Sciatic nerve (tissue), 2 donors: ENCODE measurements at places on chromosomes 12 and 14. TPM values are rescaled to one million over a fixed set of nuclear protein-coding genes. Genes with fewer than 3 reads are reported as not detected.
A peak's percentile ranks its signal among the peaks of the same experiment; 100 is the strongest.

KCNH3 gene
- 0.27 TPM for total RNA-seq

SPTLC2 gene
- total RNA-seq, result 65.1 TPM

NFE2 gene
- 7.7 TPM for total RNA-seq

KRT72 gene
- 0.18 TPM for total RNA-seq

TCL1A gene
- 0.67 TPM for total RNA-seq

ANO4 gene
- 1.7 TPM for total RNA-seq

GRCh38 chr12:5506821-5507231 is 74.9 kb downstream of the NTF3 start:
- no peak for DNase-seq

- DNase-seq, result no peak
Observed at GRCh38 chr12:97545804-97546203, 83.2 kb downstream of the RMST start.

- DNase-seq, result peak; percentile 82
Observed at GRCh38 chr12:12561371-12562015, 1.2 kb downstream of the DUSP16 start.

DNA sequence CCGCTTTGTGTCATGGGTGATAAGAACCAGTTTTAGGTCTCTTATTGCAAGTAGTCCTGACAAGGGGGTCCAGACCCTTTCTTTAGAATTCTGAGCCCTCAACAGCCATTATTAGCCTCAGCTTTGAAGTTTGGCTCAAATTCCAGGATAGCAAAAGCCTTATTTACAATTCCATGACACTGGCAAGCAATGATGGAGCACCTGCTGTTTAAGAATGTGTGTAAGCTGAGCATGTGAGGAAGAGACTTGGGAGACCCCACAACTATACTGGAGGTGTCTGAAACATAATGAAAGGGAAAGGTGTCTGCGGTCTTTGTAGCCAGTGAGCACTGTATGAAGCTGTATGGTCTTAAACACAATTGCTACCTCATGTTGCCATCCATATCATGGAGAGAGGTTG is 119.8 kb downstream of the TBX5 start:
- no peak for DNase-seq

DNA sequence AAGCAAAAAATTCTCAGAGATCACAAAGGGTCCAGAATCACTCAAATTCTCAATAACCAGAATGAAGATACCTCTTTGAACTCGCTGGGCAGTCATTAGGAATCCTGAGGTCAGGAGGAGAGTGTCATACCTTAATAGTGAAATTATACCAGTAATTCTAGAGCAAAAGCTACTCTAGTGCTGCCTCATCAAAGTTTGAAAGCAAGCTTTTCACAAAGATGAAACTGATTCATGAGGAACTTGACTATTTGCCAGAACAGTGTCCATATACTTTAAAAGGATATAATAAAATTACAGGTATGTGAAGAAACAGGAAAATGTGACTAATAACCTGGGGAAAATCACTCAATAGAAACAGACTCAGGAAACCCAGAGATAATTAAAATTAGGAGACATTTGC is 44.5 kb downstream of the EML5 start:
- no peak for DNase-seq

GRCh38 chr12:93857279-93857938 is 180.2 kb downstream of the CRADD start:
- DNase-seq, result no peak

GRCh38 chr12:124545508-124546418 is 21.6 kb downstream of the NCOR2 start:
- no peak for DNase-seq

- no peak for DNase-seq
Observed at GRCh38 chr14:54866588-54866987, 36.0 kb downstream of the GCH1 start.

GRCh38 chr12:97181571-97182265 is 274.7 kb downstream of the NEDD1 start:
- no peak for DNase-seq

- no peak for DNase-seq
Observed at GRCh38 chr12:64876388-64877071, 52.1 kb downstream of the TBC1D30 start.

- DNase-seq, result no peak
Observed at GRCh38 chr12:110668480-110669192, 20.3 kb downstream of the HVCN1 start.

DNA sequence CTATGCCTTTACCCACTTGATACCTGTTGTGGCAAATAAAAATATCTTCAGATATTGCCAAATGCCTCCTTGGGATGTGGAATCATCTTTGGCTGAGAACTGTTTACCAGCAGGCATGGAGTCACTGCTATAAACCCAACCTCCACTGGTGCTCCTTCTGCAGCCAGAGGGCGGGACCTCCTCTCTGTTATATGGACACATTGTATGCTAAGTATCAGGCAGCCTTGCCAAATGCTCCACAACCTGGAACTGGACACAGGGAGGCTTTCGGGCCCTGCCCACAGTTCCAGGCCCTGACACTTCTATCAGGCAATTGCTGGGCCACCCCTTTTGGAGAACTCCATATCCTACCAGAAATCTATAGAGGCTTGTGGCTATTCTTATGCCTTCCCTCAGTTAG is 201.0 kb downstream of the TMX1 start:
- DNase-seq, result no peak

DNA sequence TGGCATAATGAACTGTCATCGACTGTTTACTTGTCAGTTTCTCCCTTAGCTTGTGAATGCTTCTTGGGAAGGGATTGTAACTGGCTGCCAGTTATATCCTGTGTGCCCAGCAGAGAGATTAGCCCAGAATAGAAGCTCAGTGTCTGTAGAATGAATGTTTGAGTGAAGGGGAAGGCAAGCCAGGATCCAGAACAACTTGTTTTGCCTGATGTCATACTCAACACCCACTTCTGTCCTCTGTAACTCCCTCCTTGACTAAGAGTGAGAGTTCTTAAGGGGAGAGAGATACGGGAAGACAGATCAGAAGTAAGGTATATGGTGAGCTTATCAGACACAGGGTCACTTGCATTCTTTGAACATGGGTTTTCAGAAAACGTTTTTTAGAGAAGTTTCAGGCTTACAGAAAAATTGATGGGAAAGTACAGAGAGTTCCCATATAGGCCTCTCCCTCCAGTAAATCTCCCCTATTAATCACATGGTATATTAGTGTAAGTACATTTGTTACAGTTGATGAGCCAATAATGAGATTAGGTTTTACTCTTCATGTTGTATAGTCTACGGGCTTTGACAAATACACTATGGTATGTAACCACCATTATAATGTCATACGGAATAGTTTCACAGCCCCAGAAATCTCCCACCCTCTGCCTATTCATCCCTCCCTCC is 5.6 kb upstream of the SPPL3 start:
- DNase-seq, result no peak

DNA sequence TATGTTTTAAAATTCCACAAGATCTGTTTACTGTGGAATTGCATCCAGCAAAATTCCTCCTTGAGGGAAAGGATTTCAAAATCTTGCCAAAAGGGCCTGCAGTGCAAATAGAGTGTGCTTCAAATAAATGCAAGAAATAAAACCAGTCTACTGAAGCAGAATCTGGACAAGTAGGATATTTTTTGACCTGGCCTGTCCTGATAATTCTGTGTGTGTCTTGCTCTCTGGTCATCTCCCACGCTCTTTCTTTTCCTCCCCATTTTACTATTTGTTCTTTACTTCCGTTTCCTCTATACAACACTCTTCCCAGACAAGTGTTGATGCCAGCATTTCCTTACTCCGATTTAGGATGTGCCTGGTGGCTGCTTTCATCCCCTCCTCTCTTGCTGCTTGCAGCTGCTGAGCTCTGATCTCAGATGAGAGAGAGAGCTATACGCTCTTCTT is 115.9 kb downstream of the GPR135 start:
- no peak for DNase-seq

GRCh38 chr12:10170216-10170615 is 1.7 kb downstream of the OLR1 start:
- no peak for DNase-seq

DNA sequence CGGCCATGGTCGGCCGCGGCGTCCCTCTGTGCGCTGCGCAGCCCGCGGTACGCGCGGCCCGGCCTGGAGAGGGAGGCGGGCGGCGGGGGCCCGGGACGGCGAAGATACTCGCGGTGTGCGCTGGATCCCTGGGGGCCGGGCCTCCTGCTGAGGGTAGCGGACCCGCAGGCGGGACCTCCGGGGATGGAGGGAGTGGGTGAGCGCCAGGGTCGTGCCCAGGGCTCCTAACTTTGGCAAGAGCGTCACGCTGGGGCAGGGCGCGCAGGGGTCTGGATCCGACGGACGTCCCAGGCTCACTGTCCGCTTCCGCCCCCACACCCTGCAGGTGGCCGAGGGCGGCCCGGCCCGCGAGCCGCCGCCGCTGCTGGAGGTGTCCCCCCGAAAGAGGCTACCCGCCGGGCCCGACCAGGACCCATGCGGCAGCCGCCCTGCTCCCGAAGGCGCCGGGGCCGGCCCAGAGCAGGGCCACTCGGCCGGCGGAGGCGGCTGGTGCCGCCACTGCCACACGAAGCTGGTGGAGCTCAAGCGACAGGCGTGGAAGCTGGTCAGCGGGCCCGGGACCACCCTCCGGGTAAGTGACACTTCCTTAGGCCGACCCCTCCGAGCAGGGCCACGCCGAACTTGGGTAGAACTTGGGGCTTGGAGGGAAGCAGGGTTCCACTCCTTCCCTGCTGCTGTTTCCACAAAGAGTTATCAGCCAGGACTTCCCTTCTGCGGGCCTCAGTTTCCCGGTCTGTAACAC is 502 bp downstream of the KIF26A start:
- DNase-seq, result peak; percentile 59

GRCh38 chr14:59330455-59330854 is 134.7 kb downstream of the GPR135 start:
- no peak for DNase-seq

DNA sequence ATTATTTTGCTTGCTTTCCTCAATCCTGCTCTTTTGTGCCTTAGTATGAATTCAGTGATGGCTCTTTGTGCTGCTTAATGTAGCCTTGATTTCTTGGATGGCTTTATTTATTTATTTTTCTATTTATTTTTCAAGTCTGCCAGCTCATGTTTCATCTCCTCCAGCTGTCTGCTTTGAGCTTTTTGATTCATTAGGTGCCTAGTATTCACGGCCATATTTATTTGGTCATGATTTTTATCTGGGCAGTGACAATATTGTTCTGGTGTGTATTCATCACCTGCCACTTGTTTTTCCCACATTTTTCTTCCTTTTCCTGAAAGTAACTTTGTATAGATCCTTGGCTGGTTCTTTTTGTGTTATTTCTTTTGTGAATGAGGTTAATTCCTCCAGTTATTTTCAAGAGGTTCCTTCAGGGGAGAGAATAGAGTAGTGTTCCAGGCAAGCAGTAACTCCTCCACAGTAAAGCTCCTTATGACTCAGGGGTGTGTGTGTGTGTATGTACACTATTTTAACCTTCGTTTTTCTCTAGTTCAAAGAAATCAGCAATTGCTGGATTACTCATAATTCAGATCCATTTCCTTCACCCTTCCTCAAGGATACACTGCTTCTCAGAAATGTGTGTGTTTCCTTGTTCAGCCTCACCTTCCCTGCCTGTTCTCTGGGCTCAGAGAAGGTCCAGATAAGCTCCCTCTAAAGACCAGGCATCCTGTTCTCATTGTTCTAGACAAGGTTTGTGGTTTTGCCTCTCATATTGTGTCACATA is 51.6 kb upstream of the PMCH start:
- no peak for DNase-seq

DNA sequence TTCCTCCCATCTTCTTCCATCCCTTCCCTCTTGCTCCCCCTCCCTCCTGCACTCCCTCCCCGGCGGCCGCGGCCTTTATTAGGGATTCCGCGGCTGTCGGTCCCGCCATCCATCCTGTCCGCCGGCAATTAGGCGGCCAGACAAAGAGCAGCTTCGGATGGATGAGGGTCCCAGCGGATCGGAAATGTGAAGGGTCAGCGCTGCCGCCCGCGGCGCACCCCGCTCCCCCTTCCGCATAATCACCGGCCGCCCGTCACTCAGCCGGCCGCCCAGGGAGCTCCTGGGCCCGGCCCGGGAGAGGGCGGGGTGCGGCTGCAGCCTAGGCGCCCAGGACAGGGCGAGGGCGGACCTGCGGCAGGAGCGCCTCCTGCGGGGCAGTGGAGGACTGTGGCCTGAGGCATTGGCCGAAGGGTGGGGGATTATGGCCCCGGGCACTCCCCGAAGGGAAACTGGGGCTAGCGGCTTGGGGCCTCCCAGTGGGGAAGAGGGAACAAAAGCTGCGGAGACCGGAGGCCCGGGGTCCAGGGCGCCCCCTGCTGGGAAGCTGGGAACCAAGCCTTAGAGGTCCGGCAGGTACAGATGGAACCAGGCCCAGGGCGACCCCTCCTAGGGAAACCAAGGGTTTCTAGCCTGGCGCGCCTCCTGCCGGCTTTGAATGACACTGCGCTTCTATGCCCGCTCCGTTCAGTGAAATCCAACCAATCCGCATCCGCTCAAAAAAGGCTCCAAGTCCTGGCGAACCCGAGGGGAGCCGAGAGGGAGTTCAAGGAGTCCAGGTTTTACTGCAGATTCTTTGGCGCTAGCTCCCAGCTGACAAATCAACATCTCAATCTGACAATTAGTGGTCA is 4.4 kb upstream of the DNAJC22 start:
- DNase-seq, result peak; percentile 85

GRCh38 chr12:6961695-6962284 is 8.7 kb downstream of the PHB2 start:
- peak; percentile 74 for DNase-seq

DNA sequence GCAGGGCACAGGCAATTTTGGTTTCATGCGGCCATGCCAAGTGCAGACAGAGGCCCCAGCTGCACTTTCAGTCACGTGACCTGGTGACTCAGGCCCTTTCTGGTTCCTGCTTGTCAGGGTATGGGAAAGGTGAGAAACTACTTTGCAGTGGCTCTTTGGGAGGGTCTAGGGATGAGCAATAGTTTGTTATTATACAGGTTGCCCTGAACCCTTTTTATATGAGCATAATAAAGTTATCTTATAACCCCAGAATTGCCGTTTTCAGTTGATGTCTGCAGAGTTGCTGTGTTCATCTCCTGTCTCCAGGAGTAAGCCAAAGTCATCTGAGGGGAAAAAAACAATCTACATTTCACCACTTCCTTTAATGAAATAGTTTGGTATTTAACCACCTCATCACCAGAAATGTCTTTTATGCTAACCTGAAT is 30.9 kb upstream of the EMP1 start:
- DNase-seq, result no peak

DNA sequence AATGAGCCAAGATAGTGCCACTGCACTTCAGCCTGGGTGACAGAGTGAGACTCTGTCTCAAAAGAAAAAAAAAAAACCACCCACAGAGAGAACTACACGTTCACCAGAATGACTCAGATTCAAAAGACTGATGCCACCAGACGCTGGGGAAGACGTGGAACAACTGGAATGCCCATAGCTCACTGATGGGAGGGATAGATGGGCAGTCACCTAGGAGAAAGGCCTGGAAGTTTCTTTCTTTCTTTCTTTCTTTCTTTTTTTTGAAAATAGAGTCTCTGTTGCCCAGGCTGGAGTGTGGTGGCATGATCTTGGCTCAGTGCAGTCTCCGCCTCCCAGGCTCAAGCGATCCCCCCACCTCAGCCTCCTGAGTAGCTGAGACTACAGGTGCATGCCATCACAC is 10.0 kb upstream of the KLC1 start:
- no peak for DNase-seq
